Activated effector memory CD4-positive, alpha-beta T cell treated with Interleukin-2 at 50 U/mL for 16 hours (primary cell): ENCODE measurements at places on chromosomes 11 and 22.
A peak's percentile ranks its signal among the peaks of the same experiment; 100 is the strongest.

DNA sequence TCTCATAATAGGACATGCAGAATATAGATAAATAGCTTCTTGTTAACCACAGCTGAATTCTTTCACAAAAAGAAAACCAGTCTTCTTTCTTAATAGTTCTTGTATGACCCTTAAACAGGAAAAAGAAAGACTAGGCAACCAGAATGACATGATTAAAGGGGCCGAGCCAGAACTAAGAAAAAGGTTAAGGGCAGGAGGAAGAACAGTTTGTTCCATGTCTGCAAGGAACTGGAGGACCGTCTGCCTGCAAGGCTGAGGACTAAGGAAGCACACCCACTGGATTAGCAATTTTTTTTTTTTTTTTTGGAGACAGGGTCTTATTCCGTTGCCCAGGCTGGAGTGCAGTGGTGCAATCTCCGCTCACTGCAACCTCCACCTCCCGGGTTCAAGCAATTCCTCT lies 26.0 kb upstream of the TMPRSS5 start:
- no peak for DNase-seq

DNA sequence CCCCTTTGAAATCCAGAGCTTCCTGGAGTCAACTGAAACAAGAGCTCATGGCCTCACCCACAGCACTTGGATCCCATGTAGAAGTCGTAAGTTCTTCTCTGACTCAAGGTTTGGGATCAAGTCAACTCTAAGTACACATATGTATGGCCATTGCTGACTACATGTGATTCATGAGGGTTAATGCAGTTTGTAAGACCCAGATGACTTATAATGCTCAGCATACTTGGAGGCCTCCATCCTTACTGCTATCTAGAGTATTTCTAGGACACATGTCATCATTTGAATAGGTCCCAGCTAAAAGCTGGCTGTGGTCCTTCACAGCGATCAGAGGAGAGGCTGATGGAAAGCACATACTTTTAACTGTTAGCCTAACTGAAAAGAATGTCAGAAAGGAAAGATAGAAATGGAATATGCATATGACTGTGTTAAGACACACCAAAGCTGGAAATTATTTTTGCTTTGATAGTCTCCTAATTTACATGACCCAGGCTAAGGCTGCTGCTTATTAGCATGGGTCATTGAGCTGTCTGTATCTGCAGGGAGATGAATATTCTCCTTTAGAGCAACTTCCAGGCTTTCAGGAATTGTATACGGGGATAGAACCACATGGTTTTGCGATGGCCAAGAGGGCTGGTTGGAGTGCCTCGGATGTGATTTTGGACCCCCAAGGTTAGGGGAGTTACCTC lies 76.3 kb downstream of the NTM start:
- DNase-seq: no peak

DNA sequence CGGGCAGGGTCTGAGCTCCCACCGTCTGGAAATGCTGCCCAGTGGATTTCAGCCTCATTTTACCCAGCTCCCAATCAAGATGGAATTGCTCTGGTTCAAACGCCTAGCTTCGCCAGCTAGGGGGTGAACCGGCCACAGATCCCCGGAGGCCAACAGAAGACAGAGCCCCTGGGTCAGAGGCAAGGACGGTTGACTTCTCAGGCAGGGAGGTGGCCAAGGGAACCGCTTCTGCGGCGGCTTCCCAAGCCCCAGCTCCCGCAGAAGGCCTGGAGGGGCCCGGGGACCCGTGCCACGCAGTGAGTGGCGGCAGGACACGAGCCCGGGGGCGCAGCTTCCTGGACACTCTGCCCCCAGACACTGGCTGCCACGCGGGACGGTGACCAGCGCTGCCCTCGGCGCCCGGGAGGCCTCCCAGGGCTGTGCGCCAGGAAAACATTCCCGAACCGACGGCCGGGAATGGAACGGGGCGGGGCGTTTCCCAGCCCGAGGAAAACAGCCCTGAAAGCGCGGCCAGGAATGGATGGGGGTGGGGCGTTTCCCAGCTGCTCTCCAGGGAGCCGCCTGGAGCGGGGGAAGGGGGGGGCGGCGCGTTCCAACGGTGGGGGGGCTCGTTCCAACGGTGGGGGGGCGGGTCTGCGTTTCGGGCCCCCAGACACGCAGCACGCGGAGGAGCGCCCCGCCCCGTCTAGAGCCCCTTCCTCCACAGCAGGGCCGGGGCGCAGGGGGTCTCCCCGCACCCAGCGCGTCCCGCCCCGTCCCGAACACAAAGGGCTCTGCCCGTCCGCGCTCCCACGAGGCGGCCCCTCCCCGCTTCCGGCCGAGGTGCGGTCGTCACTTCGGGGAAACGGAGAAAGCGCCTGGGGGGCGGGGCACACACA lies 13.5 kb upstream of the B4GALNT4 start:
- DNase-seq: peak; percentile 72

DNA sequence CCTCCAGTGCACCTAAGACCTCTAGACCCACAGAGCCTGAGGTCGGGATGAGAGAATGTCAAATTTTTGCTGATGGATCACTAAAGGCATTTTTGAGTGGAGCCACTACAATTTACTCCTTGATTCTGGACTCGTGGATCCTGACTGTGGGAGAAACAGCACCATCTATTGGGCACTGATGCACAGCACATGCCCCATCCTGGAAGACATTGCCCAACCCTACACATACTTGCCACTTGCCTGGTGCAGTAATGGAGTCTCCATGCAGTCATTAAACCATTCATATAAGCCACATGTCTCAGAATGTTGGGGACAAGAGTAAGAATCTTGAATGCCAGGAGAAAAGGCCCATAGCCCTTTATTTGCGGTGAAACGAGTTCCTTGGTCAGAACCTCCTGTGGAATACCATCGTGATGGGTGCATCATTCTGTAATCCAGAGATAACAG lies 103.9 kb downstream of the GGTLC2 start:
- no peak for DNase-seq

DNA sequence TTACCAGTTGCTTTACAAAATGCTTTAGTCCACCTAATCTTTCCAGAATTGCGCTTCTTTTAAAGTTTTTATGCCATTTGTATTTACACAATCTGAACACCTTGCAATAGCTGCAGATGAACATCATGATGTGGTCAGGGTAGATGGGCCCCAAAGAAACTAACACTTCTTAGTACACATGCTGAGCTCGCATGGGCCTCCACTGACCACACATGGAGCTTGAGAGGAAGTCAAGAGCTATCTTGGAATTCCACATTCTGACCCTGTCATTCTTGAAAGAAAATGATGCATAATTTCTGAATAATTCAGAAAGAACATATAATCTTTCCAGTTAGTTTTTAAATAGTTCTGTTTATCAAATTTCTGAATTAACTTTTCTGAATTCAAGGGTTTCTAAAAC lies 7.7 kb downstream of the LIPT2 start:
- no peak for DNase-seq

- DNase-seq: no peak
Observed at GRCh38 chr22:46577368-46578249, 40.2 kb upstream of the CELSR1 start.

DNA sequence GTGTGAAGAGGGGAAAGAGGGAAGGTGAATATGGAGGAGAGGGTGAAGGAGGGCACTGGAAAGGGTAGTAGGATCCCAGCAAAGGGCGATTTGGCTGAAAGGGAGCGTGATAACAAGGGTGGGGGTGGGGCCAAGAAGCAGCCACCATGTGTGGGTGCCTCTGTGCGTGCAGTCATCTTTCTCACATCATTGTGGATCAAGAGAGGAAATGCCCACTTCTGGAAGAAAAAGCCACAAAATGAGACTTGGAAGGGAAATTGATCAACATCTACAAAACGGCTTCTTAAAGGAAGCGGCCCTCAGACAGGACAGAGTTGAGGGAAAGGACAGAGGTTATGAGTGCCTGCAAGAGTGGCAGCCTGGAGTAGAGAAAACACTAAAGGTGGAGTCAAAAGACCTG lies 1.2 kb upstream of the CXCR5 start:
- no peak for DNase-seq

DNA sequence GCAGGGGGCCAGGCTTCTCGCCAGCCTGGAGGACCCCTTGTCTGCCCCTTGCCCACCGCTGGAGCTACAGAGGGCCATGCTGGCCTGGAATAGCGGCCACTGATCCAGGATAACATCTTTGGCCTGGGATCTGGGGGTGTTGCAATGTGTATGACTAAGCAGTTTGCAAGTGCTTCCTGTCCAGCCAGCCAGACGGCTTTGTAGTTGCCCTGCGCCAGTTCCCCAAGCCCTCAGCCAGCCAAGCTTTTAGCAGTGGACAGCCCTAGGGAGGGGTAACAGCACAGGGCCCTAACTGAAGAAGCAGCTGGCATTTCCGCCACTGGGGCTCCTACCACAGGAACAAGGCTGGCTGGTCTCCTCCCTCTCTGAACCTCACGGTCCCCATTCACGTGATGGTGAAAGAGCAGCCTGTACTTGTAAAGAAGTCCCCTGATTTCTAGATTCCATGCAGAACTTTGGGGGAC lies 32.1 kb downstream of the UQCR10 start:
- no peak for DNase-seq

DNA sequence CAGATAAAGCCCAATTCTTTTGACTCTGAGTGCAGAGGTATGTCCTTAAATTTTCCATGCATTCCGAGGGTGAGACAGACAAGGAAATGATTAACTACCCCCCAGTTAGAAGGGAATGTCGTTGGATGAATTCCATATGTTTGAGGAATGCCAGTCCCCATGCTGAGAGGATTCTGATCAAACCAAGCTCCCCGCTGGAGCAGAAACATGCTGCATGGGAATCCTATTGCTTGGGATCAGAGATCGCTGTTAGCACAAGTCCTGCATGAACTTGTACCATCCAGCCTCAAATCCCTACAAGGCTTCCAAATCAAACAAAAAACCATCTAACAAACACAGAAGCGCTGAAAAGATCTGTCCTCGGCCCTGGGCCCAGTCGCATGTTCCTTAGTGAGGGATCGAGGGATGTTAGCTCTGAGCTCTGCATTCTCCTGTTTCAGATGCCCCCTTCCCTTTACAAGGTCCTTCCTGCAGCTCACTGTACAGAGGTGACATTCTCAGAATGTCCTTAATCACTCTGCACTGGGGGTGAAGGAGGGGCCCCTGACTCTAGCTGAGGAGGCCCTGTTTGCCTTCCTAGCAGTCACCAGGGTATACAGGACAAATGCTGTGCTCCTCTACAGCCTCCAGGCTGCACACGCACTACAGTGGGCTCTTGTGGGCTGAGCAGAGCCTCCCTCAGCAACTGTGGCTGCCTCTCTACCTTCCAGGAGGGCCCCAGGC lies 353.4 kb downstream of the TENM4 start:
- no peak for DNase-seq

GRCh38 chr22:43333978-43334377 lies 9.2 kb downstream of the SCUBE1 start:
- DNase-seq: no peak

- DNase-seq: no peak
Observed at GRCh38 chr11:30422447-30423278, 99.8 kb downstream of the ARL14EP start.

GRCh38 chr11:121466063-121466794 lies 13.5 kb upstream of the SORL1-AS1 start:
- peak; percentile 33 for DNase-seq

DNA sequence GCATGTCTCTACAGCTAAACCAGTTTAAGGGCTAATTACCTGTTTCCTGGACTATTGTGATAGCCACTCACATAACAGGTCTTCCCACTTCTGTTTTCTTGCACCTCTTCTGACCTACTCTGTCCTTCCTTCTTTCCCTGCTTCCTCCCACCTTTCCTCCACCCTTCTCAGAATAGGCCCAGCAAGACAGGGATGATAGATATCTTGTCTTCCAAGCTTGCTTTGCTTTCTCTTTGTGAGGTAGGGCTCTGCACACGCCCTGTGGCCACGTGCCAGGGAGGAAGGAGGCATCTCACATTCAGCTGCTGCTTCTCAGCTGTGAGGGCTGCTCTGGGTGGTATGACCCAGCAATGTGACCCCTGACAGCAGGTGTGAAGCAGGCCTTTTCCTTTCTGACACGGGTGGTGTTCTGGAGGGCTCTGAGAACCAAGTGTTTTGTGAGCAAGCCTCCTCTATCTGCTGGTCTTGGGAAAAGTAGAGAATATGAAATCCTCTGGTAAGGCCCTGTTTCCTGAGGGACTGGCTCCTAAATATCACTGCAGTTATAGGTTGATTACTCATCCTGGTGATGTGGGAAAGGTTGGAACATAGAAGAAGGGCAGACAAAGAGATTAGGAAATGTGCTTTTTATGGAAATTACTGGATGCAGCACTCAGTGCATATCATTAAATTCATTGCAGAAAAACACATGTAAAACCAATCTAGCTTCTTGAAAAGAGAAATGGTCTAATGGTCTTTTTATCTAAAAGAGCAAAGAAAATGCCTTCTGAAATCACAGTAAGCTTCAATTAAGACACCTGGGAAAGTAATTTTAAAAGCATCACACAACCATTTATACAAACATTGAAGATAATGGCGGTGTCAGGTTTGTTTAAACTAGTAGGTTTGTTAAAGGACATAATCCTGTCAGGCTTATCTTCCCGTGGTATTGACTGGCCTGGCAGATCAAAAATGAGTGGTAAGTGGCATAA lies 8.5 kb downstream of the AMOTL1 start:
- no peak for DNase-seq

DNA sequence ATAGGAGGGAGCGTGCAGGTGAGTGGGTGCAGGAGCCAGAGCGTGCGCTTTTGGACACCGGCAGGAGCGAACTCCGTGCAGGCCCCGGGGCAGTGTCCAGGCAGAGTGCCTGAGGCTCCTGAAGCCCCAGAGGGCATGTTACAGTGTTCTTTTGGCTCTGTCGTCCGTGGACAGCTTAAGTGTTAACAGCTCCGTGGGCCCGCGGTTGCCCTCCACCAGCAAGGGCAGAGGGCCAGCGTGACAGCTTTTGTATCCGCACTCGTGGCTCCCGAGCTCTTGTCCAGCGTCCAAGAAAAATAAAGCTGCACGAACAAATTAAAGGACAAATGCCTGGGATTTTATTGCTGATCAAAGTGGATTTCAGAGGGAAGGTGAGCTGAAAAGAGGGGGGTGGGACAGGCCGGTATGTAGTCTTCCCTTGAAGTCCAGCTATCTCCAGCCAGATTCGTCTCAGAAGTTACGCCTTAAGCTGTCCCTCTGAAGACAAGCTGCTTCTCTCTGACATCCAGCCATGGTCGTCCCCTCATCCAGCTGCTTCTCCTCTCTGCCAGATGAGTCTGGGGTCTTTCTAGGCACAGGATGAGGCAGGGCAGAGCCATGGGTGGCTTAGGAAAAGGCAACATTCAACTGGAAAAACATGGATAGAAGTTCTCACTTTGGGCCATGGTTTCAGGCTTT lies 968 bp upstream of the TMEM109 start:
- DNase-seq: no peak

DNA sequence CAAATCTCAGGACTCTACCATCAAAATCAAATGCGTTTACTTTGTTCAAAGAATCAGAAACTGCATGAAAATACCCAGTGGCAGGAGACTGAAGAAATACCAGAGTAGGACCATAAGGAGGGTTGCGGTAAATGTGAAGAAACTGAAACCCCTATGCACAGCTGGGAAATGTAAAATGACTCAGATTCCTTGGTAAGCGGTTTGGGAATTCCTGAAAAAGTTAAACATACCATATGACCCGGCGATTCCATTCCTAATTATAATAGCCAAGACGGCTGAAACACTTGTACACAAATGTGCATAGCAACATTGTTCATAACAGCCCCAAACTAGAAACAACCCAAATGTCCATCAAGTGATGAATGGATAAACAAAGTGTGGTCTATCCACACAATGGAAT lies 114.1 kb upstream of the GRAMD1B start:
- no peak for DNase-seq
